ENCODE measurements at places on chromosomes 16 and 17. TPM values are rescaled to one million over a fixed set of nuclear protein-coding genes. Genes with fewer than 3 reads are reported as not detected.

- DNase-seq = no peak
These were observed 141.1 kb downstream of the RGS9 start for GRCh38 chr17:65278050-65278819.

- DNase-seq = no peak
These were observed 275.7 kb downstream of the WWOX start for GRCh38 chr16:78375055-78375679.

GRCh38 chr17:62822080-62822904 is 14.2 kb upstream of the MARCHF10 start:
- DNase-seq = no peak

DNA sequence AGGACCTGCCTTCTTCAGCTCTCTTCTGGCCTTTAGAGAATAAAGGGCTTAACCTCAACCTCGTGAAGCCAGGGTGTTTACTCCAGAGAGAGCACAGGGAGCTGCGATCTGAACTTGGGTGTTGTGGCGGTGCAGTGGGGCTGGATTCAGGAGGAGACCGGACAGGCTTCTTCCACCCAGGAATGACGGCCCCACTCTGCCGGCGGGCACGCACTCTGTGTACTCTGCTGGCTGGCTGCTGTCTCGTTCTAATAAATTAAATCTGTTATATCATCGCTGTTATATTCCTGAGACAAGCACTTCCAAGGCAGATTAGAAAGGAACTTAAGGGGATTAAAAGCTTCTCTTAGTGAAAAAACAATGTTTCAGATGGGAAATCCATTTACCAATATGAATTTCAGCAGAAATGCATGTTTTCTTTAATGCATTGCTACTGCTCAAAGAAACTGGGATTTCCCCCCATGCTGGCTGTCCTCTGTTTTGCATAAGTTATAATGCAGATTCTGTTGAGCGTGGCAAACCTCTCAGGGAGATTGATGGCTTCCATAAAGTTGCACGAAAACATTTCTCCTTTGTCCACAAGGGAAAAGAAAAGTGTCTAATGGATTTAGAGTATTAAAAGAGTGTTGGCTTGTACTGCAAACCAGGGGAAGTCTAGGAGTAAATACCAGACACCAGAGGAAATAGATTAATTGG is 168.6 kb upstream of the IRX3 start:
- DNase-seq = no peak

DNA sequence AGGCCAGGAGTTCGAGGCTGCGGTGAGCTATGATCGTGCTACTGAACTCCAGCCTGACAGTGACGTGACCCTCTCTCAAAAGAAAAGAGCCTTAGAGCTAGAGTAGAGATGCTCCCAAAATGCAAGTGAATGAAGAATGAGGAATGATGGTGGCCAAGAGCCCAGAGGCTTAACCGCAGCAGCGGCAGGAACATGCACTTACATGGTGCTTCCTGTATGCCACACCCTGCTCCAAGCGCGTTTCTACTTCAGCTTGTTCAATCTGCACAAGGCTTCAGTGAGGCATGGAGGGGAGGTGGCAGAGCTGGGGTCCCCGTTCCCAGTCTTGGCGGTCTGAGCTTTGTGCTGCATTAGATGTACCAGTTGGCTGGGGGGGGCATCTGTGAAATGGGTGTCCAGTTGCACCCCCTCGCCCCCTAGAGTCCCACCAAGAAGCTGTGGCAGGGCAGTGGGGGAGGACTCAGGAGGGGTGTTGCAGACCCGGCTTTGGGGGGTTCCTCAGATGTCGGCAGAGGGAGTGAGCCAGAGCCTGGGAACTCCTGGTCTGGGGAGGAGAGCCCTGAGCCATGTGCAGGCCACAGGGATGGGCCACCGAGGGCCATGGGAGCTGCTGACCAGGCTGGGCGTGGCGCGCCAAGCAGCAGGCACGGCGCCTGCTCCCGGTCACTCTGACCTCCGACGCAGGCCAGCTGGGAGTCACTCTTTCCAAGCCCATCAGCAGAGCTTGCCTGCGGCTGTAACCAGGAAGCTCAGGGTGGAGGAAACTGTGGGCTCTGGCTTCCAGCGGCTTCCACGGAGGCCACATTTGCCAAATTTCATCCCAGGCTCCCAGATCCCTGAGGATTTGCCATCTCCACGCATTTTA is 260.1 kb downstream of the PARN start:
- DNase-seq = no peak

Gene ADGRG1
- 5.8 TPM for polyA plus RNA-seq

Gene HS3ST3A1
- 1.0 TPM for polyA plus RNA-seq

Gene TMEM238L
- polyA plus RNA-seq = 0.23 TPM

Gene ACSM5
- polyA plus RNA-seq = 0.19 TPM

Gene MYLK3
- polyA plus RNA-seq = 16.5 TPM

Gene NAA60
- 26.0 TPM for polyA plus RNA-seq
